ENCODE measurements at places on chromosomes 5 and 9.
A peak's percentile ranks its signal among the peaks of the same experiment; 100 is the strongest.

DNA sequence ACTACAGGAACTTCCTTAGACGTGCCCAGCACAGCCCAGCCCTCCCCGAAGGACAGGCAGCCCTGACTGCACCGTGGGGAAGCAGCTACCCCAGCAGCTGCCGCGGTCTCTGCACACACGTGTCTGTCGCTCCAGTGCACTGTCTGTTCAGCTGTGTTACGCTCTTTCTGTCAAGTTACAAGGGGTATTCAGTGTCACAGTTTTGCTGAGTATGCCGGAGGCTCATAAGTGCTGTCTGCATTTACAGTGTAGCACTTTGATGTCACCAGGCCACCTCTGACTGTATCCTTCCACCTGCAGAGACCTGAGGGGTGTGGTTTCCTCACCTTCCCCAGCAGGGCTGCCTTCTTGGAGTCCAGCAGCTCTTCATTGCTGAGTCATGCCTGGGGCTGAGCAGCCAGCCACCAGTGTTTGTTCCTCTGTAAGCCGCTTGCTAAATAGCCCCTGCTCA, 126.8 kb downstream of the EHMT1 start:
- no peak overlapping the region for H3K4me3 ChIP-seq
- H3K27ac ChIP-seq, result peak overlapping the region; percentile 21
- no peaks in the 10 kb centered on the region for H3K27me3 ChIP-seq

DNA sequence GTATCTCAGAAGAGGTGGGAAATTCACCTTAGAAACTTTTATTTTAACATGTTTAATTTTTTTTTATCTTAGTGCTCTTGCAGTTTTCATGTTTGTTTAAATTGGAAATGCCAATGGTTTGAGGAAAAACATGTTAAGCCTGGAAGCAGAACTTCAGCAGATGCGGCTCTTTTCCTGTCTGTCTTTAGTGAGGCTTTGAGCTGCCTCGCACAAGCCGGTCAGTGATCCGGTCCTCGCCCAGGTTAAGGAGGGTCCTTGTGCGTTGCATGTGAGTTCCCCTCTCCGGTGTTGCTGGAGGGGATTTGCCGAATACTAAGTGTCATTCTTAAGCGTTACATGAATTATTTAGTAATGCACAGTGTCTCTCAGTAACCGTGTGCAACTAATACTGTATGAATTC, 9.4 kb upstream of the PLEKHG4B start:
- H3K27ac ChIP-seq, result peak overlapping the region; percentile 77
- no peaks in the 10 kb centered on the region for H3K36me3 ChIP-seq
- peaks cover 9% of the 10 kb centered on the region for H3K4me1 ChIP-seq
- H3K4me3 ChIP-seq, result peak overlapping the region; percentile 44
- H3K27me3 ChIP-seq, result peaks cover 20% of the 10 kb centered on the region
- DNase-seq, result no peak

DNA sequence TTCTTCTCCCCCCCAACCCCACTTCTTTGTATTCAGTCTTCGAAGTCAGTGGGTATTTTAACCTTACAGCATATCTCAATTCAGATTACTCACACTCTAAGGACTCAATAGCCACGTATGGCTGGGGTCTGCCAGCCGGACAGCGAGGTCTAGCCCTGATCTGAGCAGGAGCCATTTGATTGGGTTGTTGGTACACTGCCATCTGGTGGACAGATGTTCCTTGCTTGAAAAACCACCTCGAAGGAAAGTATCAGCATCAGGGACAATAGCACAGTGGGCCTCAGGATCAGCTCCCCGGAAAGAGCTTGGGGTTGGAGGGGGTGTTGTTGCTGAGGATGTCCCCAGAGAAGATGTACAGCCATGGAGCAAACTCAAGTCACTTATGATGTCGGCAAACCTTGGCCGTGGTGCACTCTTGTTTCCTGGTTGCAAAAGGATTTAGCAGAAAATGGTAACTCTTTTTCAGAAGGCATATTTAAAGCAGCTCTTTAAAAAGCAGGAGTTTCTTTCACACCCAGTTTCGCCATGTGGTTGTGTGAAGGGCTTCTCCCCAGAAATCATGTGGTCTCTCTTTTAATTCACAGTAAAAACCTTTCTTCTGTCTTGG, 31.7 kb upstream of the KCNMB1 start:
- no peaks in the 10 kb centered on the region for H3K36me3 ChIP-seq
- DNase-seq, result peak; percentile 91
- no peak overlapping the region for H3K27ac ChIP-seq
- no peaks in the 10 kb centered on the region for H3K4me1 ChIP-seq

DNA sequence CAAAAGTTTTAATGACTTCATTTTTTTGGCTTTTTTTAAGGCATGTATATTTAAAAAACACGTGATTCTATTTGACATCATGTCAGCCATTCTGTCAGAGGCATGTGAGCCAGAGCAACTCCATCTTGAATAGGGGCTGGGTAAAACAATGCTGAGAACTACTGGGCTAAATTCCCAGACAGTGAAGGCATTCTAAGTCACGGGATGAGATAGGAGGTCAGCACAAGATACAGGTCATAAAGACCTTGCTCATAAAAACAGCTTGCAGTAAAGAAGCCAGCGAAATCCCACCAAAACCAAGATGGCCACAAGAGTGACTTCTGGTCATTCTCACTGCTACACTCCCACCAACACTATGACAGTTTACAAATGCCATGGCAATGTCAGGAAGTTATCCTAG, 1000.6 kb upstream of the DMAC1 start:
- H3K27me3 ChIP-seq, result no peaks in the 10 kb centered on the region
- no peak for DNase-seq
- peaks cover 2% of the 10 kb centered on the region for H3K4me1 ChIP-seq
- peak overlapping the region; percentile 47 for H3K27ac ChIP-seq
- peaks cover 4% of the 10 kb centered on the region for H3K36me3 ChIP-seq
- H3K4me3 ChIP-seq, result no peak overlapping the region

GRCh38 chr5:84130006-84130580, 254.6 kb downstream of the EDIL3 start:
- no peak for DNase-seq
- no peak overlapping the region for H3K27ac ChIP-seq
- H3K36me3 ChIP-seq, result no peaks in the 10 kb centered on the region
- no peaks in the 10 kb centered on the region for H3K27me3 ChIP-seq
- no peak overlapping the region for H3K4me3 ChIP-seq

DNA sequence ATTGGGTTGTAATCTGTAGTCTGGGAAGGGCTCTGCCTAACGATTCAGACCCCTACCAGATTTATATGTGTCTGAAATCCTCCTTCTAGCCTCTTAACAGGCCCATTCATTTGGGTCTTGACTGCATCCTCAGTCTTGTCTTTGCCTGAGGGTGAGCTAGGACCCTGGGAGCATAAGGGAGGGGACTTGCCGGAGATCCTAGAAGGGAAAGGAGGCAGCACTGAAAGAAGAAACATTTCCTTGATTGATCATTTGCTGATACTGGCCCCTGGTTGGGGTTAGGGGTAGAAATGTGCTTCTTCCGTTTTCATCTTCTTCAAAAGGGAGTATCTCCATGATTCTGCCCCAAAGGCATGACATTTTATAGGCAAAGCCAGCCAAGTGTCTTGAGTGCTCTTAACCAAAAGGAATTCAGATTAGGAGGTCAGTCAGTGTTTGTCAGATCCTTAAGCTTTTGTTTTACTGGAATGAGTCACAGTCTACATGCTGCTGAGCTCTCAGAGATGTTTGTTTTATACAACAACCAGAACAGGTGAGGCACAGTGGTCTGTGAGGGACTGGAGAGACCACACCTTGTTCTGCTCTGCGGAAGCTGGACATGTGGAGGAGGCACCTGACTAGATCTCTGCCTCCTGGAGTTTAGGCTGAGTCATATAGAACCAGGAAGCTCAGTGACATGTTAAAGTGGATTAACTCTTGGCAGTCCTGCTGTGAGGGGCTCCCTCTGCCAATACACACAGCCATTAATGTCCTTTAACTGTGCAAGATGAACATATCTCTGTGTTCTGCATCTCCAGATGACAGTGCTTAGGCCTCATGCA, 37.7 kb downstream of the PCDHAC2 start:
- peak overlapping the region; percentile 6 for H3K27ac ChIP-seq
- H3K27me3 ChIP-seq, result no peaks in the 10 kb centered on the region
- peak; percentile 91 for DNase-seq
- no peaks in the 10 kb centered on the region for H3K36me3 ChIP-seq
- H3K4me3 ChIP-seq, result peak overlapping the region; percentile 59
- H3K4me1 ChIP-seq, result peaks cover 7% of the 10 kb centered on the region

DNA sequence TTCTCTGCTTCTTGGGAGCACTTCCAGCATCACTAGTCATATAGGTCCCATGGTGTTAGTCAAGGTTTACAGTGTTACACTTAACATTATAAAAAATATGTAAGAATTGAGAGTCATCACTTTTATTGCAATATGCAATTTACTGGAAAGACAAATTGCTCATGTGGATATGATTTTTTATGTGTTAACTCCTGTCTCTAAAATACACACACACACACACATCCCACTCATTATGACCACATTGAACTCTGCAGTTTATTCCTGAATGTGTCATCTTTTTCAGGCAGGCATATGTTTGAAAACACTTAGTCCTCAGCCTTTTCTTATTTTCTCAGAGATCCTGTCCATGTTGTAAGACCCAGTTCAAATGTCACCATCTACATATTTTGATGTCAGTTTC, 148.5 kb upstream of the MRPS30 start:
- no peak for DNase-seq
- H3K4me1 ChIP-seq, result no peaks in the 10 kb centered on the region
- H3K36me3 ChIP-seq, result no peaks in the 10 kb centered on the region
- no peaks in the 10 kb centered on the region for H3K27me3 ChIP-seq
- H3K4me3 ChIP-seq, result no peak overlapping the region

DNA sequence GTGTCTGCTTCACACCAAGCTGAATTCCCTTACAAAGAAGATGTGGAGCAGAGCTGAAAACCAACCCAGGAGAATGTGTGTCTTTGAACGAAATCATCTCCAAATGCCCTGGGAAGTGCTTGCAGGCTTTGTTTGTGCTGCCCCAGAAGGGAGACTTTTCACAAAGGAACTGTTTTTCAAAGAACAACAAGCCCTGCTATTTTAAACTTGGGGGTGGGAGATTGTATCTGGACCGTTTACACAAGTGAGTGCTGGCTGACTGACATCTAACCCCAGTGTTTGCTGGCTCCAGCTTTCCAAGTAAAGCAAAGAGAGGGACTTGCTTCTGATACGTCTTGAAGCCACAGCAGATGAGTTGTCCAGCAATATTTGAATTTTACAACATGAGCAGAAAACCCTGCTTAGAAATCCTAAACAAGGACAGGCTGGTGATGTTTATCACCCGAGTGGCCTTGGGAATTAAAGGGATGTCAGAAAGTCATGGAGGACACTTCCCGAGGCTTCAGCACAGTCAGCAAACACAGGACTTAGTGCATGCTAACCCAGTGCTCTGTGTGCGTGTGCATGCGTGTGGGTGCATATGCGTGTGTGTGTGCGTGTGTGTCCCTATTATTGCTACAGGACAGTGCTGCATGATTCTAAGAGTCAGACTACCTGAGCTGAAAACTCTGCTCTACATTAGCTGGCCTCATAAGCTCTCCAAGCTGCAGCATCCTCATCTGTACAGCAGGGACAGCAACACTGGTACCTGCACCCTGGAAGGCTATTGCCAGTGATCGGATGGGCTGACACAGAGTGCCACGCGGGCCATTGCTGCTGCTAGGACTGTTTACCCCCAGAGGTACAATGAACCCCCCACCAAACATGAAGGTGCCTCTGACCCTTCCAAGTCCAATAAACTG, 1.4 kb downstream of the ADAMTS12 start:
- H3K27me3 ChIP-seq, result no peaks in the 10 kb centered on the region
- no peaks in the 10 kb centered on the region for H3K36me3 ChIP-seq
- peak overlapping the region; percentile 91 for H3K4me3 ChIP-seq
- peaks cover 10% of the 10 kb centered on the region for H3K4me1 ChIP-seq
- DNase-seq, result peak; percentile 56

GRCh38 chr5:131533836-131534235, 101.2 kb downstream of the RAPGEF6 start:
- no peak for DNase-seq
- H3K27ac ChIP-seq, result no peak overlapping the region
- H3K27me3 ChIP-seq, result no peaks in the 10 kb centered on the region
- peaks cover 14% of the 10 kb centered on the region for H3K36me3 ChIP-seq

GRCh38 chr5:36787365-36788093, 89.0 kb upstream of the NIPBL start:
- H3K27me3 ChIP-seq, result no peaks in the 10 kb centered on the region
- H3K27ac ChIP-seq, result no peak overlapping the region
- H3K4me3 ChIP-seq, result no peak overlapping the region
- H3K36me3 ChIP-seq, result no peaks in the 10 kb centered on the region
- H3K4me1 ChIP-seq, result no peaks in the 10 kb centered on the region

DNA sequence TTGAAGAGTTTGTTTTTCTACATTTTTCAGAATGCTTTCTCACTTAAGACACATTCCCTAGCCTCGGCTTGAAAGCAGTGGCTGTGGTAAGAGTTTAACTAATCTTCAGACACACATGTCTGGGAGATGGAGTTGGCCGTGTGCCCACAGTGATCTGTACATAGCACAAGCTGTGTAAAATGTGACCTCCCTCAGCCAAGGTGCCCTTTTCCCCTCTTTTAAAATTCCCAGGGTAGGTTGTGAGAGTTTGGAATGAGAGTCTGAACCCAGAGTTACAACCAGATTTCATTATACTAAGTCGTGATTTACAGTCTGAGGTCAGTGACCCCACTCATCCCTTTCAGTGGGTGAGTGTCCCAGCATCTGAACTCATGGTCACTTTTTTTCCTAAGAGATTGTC, 230.4 kb downstream of the DOCK8 start:
- H3K27ac ChIP-seq, result peak overlapping the region; percentile 24
- H3K4me1 ChIP-seq, result no peaks in the 10 kb centered on the region
- peaks cover 38% of the 10 kb centered on the region for H3K36me3 ChIP-seq
- H3K27me3 ChIP-seq, result no peaks in the 10 kb centered on the region
- DNase-seq, result no peak

GRCh38 chr5:120134944-120135343, 329.2 kb upstream of the PRR16 start:
- H3K36me3 ChIP-seq, result no peaks in the 10 kb centered on the region
- no peak for DNase-seq
- H3K27ac ChIP-seq, result no peak overlapping the region

DNA sequence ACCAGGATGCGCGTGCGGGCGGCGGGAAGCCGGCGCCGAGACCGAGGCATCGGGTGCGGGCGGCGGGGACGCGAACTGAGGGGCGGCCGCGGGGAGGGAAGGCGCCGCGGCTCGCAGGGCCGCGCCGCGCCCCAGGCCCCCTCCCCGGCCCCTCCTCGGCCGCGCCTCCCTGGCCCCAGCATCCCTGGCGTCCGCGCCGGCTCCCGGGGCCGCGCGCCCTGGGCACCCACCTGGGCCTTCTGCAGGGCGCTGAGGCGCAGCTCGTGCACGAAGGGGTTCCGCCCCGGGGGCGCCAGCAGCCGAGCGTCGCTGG, 324 bp downstream of the LPCAT1 start:
- H3K36me3 ChIP-seq, result peaks cover 23% of the 10 kb centered on the region
- DNase-seq, result no peak
- no peaks in the 10 kb centered on the region for H3K27me3 ChIP-seq
- no peak overlapping the region for H3K27ac ChIP-seq

DNA sequence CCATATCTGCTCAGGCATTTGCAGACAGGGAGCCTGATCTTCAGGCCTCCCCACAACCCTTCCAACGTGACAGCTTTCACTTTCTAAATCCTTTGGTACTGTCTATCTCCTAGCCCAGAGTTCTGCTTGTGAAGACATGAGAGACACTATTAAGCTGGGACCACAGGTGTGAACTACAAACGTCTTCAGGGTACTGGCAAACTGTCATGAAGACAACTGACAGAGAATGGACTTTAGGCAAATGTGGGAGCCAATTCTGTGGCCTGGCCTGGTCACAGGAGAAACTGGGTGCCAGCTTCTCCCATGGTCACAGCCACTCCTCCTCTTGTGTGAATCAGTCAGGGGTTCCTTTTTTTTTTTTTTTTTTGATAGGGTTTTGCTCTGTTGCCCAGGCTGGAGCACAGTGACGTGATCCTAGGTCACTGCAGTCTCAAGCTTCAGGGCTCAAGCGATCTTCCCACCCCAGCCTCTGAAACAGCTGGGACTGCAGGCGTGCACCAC, 10.4 kb downstream of the TRIM14 start:
- no peak overlapping the region for H3K27ac ChIP-seq
- DNase-seq, result no peak
- no peaks in the 10 kb centered on the region for H3K36me3 ChIP-seq
- no peaks in the 10 kb centered on the region for H3K27me3 ChIP-seq
- no peaks in the 10 kb centered on the region for H3K4me1 ChIP-seq
